ENCODE measurements at places on chromosomes 3 and 15. TPM values are rescaled to one million over a fixed set of nuclear protein-coding genes. Genes with fewer than 3 reads are reported as not detected.

- DNase-seq, result no peak
These were observed 653 bp downstream of the MYO5C start for GRCh38 chr15:52294881-52295420.

GRCh38 chr15:32690941-32691688, 26.7 kb upstream of the GREM1 start:
- DNase-seq, result no peak

DNA sequence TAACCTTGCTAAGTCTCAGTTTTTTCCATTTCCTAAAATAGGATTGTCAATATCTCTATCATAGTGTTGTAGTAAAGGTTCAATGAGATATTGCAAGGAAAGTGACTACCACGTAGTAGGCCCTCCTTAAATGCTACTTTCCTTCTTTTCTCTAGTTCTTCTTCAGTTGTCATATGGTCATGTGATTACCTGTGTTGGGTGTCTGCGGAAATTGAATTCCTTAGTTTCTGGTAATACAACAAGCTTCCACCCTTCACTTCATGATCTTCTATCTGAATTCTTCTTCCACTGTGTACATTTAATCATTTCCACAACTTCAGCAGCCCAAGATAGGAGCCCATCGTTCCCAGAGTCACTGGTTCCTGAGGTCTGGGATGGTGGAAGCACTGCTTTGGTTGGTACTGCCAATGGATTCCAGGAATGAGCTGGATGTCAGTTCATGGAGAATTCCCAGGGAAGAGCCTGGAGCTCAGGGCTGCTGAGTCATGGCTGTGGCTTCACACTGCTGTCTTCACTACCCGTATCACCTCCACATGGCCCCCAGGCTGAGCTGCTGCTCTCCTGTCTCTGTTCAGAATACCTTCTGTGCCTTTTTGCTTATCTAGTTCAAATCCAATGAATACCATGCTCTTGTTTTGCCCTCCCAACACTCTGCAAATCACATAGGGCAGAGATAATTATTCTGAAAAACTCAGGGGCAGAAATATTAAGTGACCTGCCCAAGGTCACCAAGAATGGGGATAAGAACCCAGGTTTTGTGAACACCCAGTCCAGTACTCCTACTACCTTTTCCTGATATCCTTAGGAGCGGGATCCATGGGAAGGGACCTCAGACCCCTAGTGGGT, 98.6 kb downstream of the RPL39L start:
- no peak for DNase-seq

The PP2D1 gene
- polyA plus RNA-seq, result 0.53 TPM

The SLC24A5 gene
- 0.14 TPM for polyA plus RNA-seq

The LTF gene
- polyA plus RNA-seq, result 3.7 TPM

The MORC1 gene
- not detected for polyA plus RNA-seq

Measured in hindlimb muscle (tissue), 1 donor.